ENCODE measurements at places on chromosomes 7 and 10.

GRCh38 chr10:34231441-34232180 lies 583.5 kb downstream of the PARD3 start:
- no peak for DNase-seq

GRCh38 chr7:30199271-30199670 lies 64.5 kb downstream of the MTURN start:
- DNase-seq, result no peak

GRCh38 chr10:2054728-2055127 lies 317.4 kb upstream of the ADARB2 start:
- DNase-seq, result no peak

DNA sequence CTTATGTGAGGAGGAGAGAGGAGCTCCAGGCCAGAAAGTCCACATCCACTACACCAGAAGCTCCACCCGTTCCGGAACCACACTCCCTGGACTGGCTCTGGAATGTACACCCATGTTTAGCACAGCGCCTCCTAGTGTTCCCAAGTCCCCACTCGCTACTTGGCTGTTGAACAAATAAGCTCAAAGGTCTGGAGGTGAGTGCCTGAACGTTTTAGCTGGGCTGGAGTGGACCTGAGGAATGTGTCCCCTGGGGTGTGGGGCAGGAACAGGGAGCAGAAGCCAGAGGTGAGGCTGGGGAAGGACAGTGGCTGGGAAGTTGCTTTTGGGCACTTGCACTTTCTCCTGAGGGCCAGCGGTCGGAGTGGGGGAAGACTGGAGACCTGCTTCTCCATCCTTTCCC lies 164.1 kb upstream of the CDCA7L start:
- no peak for DNase-seq

DNA sequence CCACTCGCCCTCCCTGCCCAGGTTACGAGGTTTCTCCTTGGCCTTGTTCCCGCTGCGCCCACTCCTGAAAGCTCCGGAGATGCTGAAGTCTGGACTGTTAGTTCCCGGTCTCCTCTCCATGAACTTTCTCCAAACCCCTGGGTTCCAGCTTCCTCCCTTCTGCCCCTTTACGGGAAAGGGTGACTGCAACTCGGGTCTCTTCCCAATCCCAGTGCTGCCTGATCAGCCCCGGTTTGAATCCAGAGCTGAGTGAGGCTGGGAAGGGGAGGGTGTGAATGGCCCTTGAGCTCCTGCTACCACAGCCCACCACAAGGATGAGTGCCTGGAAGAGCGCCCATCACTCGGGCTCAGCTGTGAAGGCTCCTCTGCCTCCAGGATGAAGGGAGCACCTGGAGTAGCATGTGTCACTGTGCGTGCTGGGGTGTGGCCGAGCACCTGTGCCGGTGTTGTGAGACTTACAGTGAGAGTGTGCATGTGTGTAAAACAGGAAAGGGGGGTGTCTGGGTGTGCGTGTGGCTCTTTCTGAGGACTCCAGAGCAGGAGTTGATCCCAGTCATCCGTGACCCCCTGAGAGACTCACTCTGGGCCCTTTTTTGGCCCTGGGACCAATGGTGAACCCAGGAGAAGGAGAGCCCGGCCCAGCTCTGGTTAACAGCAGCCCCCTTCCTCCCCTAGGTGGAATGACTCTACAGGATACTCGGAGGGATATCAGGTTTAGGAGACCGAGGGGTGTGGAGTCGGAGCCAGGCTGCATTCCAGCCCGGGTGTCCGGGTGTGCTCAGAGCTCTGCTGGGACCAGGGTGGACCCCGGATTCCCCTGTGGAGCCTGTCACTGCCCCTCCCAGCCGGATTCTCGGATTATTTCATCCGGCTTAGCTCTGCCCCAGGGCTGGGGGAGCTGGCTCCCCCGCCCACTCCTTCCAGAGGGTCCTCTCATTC lies 1.1 kb upstream of the ZNF467 start:
- DNase-seq, result no peak

DNA sequence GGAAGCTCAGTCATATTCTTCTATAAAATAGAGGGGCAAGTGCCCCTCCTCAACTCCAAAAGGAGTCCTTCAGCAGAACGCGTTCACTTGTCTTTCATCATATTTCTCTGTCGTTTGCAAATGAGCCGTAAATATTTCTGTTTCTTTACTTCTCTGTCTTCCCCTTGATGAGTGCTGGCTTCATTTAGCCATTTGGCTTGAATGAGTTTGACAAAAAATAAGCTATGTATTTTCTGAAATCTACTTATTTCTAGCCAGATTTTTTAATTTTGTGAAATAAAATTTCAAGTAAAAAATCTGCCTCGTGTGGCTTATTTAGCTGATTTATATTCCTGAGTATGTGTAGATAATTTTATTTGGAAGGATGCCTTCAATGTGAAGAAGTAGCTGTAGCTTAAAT lies 170.8 kb upstream of the DGKB start:
- no peak for DNase-seq

DNA sequence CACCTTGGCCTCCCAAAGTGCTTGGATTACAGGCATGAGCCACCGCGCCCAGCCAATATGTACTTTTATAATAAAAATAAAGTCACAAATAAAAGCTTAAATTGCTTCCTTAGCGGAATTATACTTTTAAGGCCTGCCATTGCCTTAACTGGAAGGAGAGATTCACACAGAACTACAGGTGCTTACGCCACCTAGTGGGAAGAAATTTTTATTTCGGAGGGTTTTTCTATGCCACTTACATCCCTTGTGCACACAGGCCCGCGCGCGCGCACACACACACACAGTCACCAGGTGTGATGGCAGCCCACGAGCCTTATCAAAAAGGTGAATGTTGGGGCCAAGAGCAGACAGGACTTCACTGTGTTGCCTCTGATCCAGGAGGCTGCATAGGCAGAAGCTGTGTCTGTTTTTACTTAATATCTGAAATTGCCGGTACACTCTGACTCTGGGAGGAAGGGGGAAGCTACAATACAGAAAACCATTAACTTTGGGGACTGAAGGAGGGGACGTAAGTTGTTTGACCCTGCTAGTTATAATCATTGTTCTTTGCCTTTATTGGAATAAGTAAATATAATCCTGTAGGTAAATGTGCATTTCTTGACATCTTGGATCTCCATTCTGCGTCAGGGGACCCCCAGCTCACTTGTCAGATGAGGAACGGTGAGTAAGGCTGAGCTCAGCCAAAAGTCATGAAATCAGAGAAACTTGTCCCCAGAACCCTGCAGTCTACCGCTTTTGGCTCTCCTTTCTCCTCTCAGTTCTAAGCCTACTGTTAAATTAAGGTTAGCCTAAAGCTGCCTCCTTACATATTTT lies 87.1 kb downstream of the SLC16A9 start:
- no peak for DNase-seq

- no peak for DNase-seq
These were observed 12.7 kb downstream of the FZD1 start for GRCh38 chr7:91276909-91277308.

GRCh38 chr10:59536167-59537014 lies 173.3 kb downstream of the SLC16A9 start:
- DNase-seq, result peak; percentile 56

DNA sequence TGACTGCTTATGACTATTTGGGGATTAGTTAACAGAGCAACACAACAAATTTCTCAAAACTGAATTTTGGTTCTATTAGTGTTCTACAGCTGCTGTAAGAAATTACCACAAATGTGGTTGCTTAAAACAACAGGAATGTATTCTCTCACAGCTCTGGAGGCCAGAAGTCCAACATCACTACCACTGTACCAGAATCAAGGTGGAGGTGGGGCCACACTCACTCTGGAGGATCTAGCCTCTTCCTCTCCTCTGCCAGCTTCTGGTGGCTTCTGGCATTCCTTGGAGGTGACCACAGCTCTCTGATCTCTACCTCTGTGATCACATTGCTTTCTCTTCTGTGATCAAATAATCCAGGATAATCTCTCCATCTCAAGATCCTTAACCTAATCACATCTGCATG lies 194.7 kb upstream of the BMPER start:
- no peak for DNase-seq

GRCh38 chr10:1659221-1659791 lies 78.0 kb downstream of the ADARB2 start:
- no peak for DNase-seq

All from DMS153 (cell line).